ENCODE measurements at places on chromosomes 5 and 9.

DNA sequence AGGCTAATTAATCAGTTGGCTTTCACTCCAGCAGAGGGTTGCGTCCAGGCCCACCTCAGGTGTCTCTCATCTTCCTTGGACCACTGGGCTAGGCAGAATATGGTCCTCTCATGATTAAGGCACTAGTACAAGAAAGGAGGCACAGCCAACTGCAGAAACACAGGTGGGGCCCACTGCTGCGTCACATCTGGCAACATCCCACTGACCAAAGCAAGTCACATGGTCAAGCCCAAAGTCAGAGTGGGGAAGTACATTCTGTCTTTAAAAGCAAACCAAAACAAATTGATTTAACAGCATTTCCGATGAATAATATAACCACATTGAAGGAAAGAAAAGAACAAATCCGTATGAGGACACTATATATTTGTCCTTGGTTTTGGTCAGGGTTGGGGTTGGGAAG, 28.0 kb upstream of the UBTD2 start:
- no peak for DNase-seq

DNA sequence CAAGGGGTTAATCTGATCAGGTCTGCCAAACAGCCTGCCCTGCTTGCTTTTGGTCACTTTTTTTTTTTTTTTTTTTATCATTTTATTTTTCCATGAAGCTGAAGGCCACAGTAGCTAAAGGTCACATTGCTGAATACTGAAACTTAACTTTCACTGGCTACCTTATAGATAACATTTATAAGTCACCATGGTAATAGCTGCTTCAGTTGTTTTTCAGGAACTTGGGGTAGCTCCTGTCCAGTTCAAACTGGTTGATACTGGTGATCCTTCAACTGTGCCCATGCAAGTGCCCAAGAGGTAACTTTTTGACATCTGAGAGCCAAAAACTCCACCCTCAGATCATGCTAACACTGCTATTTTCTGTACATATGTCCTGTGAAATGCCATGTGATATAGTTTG, 68.3 kb upstream of the RGS7BP start:
- DNase-seq = no peak

DNA sequence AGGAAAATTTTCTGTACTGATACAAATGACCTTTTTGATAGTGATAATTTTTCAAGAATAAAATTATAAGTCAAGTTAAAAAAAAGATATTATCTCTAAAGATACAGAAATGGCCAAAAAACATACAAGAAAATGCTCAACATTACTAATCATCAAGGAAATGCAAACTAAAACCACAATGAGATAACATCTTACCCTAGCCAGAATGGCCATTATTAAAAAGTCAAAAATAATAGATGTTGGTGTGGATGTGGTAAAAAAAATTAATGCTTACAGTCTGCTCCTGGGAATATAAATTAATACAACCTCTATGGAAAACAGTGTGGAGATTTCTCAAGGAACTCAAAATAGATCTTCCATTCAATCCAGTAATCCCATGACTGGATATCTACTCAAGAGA, 22.9 kb upstream of the PTGER4 start:
- no peak for DNase-seq

DNA sequence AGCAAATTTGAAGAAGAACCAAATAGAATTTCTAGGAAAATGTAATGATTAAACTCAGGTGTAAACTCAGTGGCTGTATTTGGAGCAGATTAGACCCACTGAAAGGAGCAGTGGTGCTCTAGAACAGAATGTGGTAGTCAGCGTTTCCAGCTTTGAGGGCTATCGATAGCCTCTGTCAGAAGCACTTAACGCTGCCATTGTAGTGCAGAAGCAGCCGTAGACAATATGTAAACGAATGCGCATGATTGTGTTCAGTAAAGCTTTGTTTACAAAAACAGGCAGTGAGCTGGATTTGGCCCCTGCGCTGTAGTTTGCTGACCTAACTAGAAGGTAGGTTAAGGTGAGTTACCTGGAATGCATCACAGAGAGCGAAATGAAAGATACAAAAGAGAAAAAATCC, 72.0 kb downstream of the FAM78A start:
- DNase-seq = no peak

DNA sequence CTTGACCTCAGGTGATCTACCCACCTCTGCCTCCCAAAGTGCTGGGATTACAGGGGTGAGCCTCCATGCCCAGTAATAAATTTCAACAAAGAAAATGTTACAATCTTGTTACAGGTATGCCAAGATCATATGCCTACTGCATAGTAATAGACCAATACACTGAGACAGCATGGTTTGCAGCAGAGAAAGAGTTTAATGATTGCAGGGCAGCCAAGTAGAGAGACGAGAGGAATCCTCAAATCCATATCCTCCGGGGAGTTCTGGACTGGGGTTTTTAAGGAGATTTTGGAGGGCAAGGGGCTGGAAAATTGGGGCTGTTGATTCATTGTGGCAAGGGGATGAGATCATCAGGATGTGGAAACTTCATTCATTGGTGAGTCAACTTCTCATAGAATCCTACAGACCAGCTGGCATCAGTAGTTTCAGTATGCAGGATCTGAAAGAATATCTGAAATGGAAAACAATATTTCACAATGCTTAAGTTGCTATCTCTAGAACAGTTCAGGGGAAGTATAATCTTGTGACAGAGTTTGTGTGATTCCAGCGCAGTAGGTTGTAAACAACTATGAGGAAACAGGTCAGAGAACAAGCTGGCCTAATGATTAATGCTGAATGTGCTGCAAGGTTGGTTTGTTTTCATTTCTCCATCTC, 14.8 kb upstream of the TUT7 start:
- no peak for DNase-seq

DNA sequence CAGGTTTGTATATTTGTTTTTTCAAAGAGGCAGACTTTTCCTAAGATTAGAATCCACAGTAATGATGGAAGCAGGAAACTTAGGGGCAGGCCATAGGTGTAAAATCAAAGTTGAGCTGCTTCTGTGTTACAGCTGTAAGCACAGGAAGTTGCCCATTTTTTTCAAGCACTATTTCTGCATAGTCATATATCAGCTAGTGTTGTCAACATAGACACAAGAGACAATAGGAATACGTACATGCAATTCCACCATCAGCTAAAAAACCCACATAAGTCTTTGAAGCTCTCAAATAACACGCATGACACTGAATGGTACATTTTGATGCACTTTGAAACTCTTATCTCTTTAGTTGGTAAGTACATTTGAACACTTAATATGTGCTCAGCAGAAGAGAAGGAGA, 20.2 kb upstream of the SMIM15 start:
- no peak for DNase-seq

- DNase-seq = no peak
Observed at GRCh38 chr5:43401827-43402226, 10.4 kb downstream of the CCL28 start.

DNA sequence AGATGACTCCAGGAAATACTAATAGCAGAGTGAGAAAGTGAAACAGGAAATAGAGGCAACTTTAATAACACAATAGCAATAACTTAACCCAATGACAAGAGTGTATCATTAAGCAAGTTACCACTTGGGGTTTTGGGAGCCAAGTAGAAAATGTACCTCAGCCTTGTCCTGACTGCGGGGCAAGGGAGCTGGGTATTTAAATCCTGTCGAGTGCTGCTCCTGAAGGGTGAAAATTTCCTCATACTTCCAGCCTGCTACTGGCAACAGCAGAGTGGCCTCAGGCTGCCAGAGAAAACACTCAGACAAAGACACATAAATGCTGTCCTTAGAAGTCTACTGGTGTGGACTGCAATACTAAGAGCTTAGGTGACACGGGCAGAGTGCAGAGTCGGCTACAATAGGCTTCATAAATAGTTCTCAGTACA, 112.5 kb upstream of the EMB start:
- DNase-seq = no peak

DNA sequence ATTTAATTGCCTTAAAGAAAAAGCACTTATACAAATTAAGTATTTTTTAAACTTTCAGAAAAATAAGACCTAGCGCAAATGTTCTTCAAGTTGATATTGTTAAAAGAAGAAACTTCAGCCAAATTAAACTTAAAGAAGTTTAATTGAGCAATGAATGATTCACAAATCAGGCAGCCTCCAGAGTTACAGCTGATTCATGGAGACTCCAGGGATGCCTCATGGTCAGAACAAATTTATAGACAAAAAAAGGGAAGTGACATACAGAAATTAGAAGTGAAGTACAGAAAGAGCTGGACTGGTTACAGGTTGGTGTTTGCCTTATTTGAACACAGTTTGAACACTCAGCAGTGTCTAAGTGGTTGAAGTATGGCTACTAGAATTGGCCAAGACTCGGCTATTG, 60.3 kb downstream of the CDKN2A start:
- no peak for DNase-seq

- DNase-seq = no peak
Observed at GRCh38 chr5:68214482-68215207, 911 bp upstream of the PIK3R1 start.

- no peak for DNase-seq
Observed at GRCh38 chr9:95133325-95133705, 184.2 kb downstream of the FANCC start.

DNA sequence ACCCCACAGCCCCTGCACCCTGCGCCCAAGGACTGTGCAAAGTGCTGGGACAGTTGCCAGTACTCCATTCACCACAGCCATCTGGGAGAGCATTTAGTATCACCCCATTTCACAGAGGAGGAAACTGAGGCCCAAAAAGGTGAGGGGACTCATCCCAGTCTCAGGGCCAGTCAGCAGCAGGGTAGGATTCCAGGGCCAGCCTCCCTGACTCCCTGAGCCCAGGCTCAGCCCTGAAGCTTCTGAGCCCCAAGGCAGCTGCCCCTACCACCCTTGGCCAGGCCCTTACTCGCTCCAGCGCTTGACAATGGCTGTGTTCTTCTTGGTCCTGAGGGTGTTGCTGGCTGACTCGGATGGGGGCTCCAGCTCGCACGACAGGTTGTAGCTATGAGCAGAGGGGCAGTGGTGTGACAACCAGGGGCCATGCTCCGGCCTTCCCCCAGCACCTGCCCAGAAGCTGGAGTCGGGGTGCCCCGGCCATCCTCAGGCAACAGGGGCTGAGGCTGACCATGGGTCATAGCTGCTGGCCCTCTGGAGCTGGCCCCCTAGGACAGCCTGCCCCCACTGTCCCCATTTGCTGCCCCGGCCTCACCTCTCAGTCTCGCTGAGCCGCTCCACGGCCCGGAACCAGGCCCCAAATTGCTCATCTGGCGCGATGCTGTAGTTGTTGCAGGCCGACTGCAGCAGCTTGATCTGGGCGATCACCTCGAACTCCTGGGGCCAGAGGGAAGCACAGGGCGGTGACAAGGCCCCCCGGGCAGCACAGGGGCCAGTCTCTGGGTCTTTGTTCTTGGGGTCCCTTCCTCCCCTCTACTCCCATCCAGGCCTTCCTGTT, 18.6 kb downstream of the RALGDS start:
- no peak for DNase-seq

DNA sequence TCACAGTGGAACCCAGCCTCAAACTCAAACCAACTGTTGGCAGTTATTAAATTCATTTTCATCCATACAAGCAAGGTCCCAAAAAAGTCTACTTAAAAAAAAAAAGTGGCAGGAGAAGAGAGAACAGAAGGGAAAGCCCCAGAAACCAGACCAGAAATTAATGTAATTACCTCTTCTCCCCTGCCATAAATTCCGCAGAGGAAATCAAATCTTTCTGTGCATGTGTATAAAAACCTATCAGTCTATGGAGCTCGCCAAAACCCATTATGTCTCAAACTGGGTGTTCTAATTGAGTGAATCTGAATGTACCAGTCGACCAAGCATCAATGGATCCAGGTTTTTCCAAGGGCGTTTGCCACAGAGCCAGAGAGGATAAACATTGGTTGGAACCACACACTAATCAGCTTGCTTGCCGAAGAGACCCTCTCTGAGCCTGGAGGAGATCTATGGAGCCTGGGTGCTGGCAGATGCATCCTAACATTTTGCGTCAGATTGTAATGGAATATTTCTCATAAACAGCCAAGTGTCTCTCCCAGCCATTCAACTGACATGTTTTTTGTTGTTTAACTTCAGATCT, 7.9 kb upstream of the HAND1 start:
- no peak for DNase-seq

DNA sequence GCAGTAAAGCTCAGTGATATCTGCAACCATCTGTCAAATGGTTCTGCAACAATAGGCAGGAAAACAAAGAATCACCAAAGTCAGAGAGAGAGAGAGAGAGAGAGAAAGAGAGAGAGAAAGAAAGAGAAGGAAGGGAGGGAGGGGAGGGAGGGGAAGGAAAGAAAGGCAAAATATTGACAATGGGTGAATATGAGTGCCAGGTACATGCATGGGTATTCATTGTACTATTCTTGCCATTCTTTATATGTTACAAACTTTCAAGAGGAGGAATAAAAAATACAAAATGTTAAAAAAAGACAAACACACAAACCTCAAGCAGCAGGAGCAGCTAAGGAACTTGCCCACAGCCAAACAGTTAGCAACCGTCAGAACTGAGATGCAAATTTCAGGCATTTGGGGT, 350.8 kb upstream of the RFX3 start:
- DNase-seq = no peak

GRCh38 chr5:180169248-180170105, 39.5 kb downstream of the RASGEF1C start:
- DNase-seq = no peak

GRCh38 chr5:146238973-146239372, 35.6 kb downstream of the RBM27 start:
- no peak for DNase-seq

GRCh38 chr9:131677444-131678180, 62.3 kb downstream of the RAPGEF1 start:
- peak; percentile 36 for DNase-seq

GRCh38 chr9:108642871-108643270, 212.9 kb downstream of the ACTL7B start:
- no peak for DNase-seq

DNA sequence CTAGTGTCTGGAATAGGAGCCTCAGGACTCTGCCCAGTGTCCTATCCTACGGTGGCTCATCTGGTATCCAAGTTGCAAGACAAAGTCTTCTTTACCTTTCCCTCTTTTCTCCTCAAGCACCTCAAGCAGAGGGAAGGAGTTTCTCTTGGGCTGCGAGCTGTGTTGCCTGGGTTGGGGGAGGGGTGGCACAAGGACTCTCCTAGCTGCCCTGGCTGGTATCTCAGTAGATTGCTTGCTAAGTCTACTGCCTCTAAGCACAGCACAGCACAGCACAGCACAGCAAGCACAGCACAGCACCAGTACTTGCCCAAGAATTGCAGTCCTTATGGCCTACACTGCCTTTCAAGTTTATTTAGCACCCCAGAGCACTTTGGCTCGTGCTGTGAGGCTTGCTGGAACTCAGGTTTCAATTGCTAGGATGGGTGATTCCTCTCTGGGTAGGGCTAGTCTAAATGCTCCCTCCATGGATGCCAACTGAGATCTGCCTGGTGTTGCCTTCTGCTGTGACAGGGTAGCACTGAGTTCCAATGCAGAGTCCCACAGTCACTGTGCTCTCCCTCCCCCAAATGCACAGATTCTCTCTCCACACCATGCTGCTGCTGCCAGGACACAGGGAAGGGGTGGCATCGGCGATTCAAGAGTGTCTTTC, 213.1 kb upstream of the POU5F2 start:
- no peak for DNase-seq

DNA sequence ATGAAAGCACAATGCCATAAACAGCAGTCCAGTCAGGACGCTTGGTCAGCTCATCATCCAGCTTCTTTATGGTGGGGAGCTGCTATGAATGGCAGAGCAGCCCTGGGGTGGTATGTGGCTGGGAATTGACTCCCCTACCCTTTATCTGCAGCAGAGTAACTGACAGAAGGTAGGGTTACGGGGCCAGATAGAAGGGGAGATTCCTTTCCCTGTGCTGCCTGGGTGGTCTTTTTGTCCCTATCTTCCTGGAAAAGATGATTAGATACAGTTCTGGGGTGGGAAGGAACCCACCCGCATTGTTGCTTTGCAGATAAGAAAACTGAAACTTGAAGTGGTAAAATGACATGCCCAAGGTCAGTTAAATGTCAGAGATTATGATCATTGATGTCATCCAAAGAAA, 405.5 kb downstream of the ARHGEF28 start:
- no peak for DNase-seq
